SHP77 (cell line): ENCODE measurements at places on chromosomes 5 and 9.

DNA sequence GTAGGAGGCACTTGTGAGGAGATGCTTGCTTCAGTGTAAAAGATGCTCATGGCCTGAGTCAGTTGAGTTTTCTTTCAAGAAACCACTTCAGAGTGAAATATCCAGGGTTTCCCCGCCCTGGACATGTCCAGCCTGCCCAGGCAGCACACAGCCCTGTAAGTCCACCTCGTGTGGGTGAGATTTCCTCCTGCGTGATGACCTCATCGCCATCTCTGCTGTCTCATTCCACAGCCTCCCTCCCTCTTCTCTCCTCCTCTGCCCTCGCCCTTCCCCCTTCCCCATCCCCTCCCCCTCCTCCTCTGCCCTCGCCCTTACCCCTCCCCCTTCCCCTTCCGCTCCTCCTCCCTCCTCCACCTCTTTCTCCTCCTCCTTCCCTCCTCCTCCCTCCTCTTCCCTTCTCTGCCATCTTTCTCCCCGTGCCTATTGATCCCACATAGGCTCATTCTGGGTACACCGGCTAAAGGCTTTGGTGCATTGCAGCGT lies 34.0 kb upstream of the NCS1 start:
- no peak for DNase-seq

DNA sequence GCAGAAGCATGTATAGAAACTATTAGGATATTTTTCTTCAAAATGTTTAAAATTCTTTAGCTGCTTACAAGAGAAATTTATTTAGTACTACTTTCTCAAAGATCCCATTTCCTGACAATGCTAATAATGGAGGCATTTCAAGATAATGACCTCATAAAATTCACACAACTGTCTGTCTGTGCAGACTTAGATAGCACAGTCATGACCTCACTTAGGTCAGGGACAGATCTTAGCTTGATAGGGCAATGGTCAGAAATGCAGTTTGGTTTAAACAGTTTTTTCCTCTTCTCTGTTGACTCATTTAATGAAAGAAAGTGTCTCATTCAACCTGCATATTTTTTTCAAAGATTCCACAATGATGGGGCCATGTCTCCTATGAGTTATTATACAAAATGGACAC lies 128.4 kb downstream of the GRIA1 start:
- no peak for DNase-seq

- no peak for DNase-seq
Measured at GRCh38 chr5:81750308-81751008, 439 bp downstream of the SSBP2 start.

DNA sequence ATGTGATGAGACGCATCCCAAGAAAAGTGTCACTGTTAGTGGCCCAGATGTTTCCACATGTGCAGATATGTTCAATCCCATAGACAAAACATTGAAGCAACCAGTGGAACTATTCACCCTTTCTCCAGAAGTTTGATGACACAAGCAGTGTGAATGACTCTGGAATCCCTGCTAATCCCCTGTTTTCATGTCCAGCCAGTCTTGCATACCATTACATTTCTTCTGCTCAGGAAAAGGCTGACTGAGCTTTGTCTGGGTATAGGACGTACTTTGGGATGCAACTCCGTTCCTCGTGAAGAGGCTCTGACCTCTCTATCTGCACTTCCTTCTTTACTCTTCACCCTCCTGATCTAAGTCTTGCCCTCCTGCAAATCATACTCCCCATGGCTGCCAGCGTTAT lies 172.4 kb downstream of the NTRK2 start:
- DNase-seq, result no peak

DNA sequence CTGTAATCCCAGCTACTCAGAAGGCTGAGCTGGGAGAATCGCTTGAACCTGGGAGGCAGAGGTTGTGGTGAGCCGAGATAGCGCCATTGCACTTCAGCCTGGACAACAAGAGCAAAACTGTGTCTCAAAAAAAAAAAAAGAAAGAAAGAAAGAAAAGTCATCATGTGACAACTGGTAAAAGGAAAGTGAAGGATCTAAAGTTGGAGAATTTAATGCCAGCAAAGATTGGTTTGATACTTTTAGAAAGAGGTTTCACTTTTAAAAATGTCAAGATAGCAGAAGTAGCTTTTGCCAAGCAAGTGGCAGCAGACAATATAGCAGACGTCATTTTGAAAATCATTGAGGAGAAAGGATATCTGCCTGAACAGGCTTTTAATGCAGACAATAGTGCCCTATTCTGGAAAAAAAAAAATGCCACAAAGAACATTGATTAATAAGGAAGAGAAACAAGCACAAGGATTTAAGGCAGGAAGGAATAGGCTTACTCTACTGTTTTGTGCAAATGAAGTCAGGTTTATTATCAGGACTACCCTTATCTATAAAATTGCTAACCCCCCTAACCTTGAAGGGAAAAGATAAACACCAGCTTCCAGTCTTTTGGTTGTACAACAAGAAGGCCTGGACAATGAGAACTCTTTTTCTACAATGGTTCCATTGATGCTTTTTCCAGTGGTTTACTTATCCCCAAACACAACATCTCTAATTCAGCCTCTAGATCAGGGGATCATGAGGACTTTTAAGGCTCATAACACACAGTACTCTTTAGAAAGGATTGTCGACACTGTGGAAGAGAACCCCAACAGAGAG lies 12.0 kb downstream of the PKD2L2 start:
- DNase-seq, result no peak

- DNase-seq, result no peak
Measured at GRCh38 chr9:125461636-125462190, 200.1 kb downstream of the GAPVD1 start.

- DNase-seq, result no peak
Measured at GRCh38 chr9:33435821-33436277, 11.5 kb downstream of the AQP3 start.

DNA sequence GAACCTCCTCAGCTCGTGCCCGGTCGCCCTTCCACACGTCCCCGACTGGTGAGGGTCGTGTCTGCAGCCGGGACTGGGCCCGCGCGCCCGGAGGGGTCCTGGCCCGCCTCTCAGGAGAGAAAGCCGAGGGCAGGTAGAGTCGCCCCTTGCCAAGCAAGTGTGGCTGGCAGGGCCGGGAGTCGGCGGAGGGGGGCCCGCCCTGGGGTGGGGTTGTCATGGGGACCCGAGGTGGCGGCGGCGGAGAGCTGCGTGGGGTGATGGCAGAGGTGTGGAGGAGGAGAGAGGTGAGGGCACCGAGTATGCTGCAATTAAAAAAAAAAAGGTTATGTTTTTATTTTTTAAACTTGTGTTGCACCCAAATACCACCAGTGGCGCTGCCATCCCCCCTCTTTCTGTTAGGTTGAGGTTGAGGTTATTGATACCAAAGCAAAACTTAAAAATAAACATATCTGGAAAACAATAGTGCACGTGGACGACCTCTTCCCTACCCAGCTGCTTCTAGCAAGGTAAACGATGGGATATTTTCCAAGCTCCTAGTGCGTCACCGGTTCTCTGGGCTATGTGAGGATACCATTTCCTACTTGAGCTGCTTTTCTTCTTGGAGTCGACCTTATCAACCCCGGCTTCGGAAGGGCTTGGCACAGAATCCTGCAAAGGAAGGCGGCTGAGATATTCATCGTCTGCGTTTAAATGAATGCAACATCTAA lies 660 bp downstream of the SCAMP1 start:
- DNase-seq, result peak; percentile 54

DNA sequence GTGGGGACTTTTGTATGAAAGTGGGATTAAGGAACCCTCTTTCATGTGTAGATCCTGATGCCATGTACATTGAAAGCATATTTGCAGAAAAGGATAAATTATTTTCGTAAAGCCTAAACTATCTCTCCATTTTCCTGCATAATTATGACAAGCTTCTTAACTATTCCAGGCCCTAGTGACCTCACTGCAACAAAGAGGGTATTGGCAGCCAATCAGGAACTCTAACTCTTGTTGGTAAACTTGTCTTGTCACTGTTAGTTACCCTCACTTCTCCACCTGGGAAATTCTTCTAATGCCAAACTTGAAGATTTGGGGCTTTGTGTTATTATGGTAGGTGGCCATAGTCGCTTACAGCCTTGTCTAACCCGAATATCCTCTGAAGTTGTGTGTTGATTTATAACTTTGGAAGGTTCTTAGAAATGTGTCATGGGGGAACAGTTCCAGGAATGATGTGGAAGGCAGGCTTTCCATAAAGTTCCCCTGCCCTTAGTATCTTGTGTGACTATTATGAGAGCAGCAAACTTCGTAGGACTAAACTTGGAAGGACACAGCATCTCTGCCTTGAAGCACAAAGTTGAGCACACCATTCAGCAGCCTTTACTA lies 52.5 kb downstream of the IQGAP2 start:
- DNase-seq, result no peak

DNA sequence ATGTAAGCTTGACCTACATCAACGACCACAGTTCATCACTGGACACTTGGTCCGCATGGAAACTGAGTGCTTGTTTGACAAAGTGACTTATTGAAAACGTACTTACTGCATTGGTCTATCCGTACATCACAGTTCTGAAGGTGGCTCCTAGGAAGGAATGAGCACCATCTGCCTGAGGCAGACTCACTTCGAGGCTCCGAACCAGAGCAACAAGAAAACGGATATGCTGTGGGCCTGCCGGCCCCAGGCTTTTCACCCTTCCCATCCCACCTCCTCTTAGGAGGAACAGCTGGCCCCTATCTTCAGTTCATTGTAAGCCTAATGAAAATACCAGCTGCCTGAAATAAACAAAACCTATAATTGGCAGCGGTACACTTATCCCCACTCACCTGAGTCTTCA lies 67.2 kb upstream of the TSLP start:
- DNase-seq, result no peak

GRCh38 chr9:136671646-136672430 lies 9.1 kb downstream of the EGFL7 start:
- DNase-seq, result no peak

GRCh38 chr5:110268283-110268682 lies 458.2 kb downstream of the TMEM232 start:
- DNase-seq, result no peak

- no peak for DNase-seq
Measured at GRCh38 chr5:56818450-56819037, 3.2 kb downstream of the MAP3K1 start.

GRCh38 chr5:130109152-130109551 lies 204.9 kb downstream of the CHSY3 start:
- peak; percentile 33 for DNase-seq

DNA sequence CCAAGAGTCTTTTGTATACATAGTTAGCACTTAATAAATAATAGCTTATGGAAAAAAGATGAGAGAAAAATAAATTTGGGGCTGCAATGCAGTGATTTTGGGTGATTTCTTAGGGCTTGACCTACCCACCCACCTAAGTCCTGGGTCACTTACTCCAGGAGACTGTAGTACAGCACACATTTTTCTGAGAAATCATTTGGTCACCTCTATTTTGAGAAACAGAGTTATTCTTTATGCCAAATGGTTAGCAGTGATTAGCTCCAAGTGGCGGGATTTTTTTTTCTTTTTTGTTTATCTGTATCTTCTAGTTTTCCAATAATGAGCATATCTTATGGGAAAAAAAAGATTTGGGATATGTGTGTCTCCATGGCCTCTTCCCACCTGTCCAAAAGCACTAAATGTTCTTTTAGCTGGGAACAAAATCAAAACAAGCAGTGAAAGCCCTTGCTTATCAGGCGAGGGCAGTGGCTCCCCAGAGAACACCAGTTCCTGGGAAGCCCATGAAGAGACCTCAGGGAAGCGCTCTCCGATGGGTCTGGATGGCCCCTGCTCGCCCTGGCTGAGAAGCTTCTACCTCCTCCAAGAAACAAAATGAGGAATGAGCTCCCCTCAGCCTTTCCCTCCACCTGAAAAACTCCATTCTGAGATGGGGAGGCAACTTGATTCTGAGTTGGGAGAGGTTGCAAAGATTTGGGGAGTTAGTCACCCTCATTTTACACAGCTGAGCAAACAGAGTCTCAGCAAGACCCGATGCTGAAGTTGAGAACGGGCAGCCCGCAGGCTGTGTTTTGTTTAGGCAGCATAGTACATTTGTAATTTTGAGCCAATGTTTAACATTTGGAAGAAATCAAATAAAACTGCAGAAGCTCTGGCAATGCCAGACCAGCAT lies 69.9 kb downstream of the CYFIP2 start:
- no peak for DNase-seq

DNA sequence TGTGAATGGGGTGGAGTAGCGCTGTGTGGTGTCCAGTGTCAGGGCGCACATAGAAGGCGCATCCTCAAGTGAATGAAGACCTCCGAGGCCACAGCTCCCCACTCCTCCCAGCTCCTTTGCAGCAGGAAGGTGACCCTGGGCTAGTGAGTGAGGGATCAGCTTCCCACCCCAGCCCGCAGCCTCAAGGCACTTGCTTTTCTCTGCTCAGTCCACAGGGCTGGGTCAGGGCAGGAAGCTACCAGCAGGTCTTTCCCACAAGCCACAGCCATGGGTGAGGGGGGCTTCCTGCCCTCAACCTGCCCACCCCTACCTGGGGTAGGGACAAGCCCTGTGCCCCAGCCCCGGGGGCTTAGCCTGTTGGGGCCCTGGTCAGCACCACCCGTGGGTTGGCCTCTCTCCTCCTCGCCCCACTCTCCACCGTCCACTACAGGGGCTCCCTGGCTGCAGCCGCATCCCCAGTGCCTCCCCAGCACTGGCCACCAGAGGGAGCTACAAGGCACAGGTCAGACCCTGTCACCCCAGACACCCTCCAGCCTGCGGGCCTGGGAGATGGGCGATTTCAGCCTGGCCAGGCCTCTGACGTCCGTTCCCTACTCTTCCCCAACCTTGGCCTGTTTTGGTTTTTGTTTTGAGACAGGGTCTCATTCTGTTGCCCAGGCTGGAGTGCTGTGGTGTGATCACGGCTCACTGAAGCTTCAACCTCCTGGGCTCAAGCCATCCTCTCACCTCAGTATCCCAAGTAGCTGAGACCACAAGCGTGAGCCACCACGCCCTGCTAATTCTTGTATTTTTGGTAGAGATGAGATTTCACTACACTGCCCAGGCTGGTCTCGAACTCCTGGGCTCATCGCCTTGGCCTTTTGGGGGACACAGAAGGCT lies 1.3 kb upstream of the ABCA2 start:
- peak; percentile 39 for DNase-seq

- peak; percentile 25 for DNase-seq
Measured at GRCh38 chr9:69121155-69122081, 52.7 kb upstream of the TJP2 start.
